Hepatic stellate cell (primary cell): ENCODE measurements at places on chromosomes 16 and 17.
A peak's percentile ranks its signal among the peaks of the same experiment; 100 is the strongest.

GRCh38 chr17:66966704-66967418 lies 2.4 kb downstream of the CACNG4 start:
- DNase-seq: no peak

- DNase-seq: no peak
These were observed 8.8 kb upstream of the DNASE1 start for GRCh38 chr16:3645504-3646347.

GRCh38 chr17:49972486-49973270 lies 3.7 kb downstream of the DLX4 start:
- DNase-seq: no peak

- DNase-seq: no peak
These were observed 154.0 kb downstream of the SLC39A11 start for GRCh38 chr17:72938482-72938881.

- DNase-seq: no peak
These were observed 29.3 kb upstream of the TNFRSF13B start for GRCh38 chr17:17001076-17001777.

GRCh38 chr17:45371414-45372324 lies 54.8 kb upstream of the MAP3K14 start:
- DNase-seq: peak; percentile 95
